ENCODE measurements at places on chromosomes 16 and 17.

- no peak overlapping the region for H3K4me3 ChIP-seq
- DNase-seq = no peak
- no peaks in the 10 kb centered on the region for H3K4me1 ChIP-seq
- no peaks in the 10 kb centered on the region for H3K36me3 ChIP-seq
These were observed 76.9 kb downstream of the RAI1 start for GRCh38 chr17:17757956-17758845.

GRCh38 chr17:27596566-27597187 is 34.3 kb upstream of the LGALS9 start:
- H3K27ac ChIP-seq = no peak overlapping the region
- no peaks in the 10 kb centered on the region for H3K27me3 ChIP-seq
- H3K4me1 ChIP-seq = peaks cover 4% of the 10 kb centered on the region
- DNase-seq = peak; percentile 78

DNA sequence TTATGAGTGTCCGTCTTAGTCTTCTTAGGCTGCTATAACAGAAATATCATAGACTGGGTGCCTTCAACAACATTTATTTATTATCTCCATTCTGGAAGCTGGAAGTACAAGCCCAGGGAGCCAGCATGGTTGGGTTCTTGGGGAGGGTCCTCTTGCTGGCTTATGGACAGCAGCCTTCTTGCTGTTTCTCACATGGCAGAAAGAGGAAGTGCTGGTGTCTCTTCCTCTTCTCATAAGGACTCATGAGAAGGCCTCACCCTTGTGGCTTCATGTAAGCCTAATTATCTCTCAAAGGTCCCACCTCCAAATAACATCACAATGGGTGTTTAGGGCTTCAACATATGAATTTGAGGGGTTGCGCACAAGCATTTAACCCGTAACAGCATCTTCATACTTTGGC is 207.0 kb upstream of the COX10 start:
- H3K27me3 ChIP-seq = no peaks in the 10 kb centered on the region
- no peaks in the 10 kb centered on the region for H3K36me3 ChIP-seq

- peaks cover 23% of the 10 kb centered on the region for H3K4me1 ChIP-seq
- H3K36me3 ChIP-seq = peaks cover 10% of the 10 kb centered on the region
- H3K27ac ChIP-seq = peak within 1 kb of the TSS; percentile 65
- H3K4me3 ChIP-seq = peak within 1 kb of the TSS; percentile 86
- no peaks in the 10 kb centered on the region for H3K27me3 ChIP-seq
These were observed at the start of gene ORAI3 for GRCh38 chr16:30948667-30949649. Gene ORAI3, plus strand, starts transcription at chr16:30949068. Its CDS starts 222 bp downstream, at chr16:30949290.

DNA sequence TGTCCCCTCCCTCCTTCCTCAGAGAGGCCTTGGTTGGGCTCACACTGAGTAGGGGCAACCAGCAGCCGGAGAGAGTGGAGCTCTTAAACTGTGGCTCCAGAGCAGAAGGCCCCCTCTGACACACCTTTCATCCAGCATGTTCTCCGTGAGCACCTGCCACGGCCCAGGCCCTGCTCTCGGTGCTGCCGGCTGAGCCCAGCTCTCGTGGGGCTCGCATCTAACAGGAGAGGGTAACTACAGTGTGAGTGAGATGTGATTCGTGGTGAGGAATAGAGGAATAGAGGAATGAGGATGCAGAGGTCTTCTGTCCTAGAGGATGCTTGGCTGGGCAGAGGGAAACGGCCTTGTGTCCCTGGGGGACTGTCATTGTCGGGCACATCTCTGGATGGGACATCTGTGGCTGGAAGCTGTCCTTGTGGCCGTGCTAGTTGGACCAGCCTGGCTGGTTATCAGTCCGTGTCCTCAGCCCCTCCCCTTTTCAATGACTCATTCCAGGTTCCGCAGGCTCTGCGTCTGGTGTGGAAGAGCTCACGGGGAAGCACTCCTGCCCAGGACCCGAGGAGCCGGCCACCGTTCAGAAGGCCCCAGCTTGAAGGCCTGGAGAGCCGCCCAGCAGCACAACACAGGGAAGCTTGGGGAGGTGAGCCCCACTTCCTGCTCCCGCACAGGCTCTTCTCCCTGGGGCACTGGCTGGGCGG is 11.9 kb upstream of the DNASE1 start:
- no peaks in the 10 kb centered on the region for H3K36me3 ChIP-seq
- no peak overlapping the region for H3K27ac ChIP-seq
- no peaks in the 10 kb centered on the region for H3K4me1 ChIP-seq
- no peaks in the 10 kb centered on the region for H3K27me3 ChIP-seq
- no peak overlapping the region for H3K4me3 ChIP-seq

DNA sequence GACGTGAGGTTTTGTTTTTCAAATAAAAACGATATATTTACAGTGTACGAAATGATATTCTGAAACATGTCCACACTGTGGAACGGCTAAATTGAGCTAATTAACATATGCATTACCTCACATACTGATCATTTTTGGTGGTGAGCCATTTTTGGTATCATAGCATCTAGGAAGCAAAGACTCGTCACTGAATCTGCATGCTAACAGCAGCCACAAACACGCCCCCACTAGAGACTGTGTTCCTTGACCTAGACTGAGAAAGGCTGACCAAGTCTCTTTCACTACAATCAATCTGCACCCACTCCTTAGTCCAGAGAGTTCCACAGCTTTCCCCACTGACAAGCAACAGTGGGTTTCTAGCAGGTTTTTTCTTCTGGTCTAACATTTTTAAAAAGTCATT is 29.5 kb downstream of the NPLOC4 start:
- H3K27me3 ChIP-seq = no peaks in the 10 kb centered on the region
- H3K36me3 ChIP-seq = peaks cover 79% of the 10 kb centered on the region

DNA sequence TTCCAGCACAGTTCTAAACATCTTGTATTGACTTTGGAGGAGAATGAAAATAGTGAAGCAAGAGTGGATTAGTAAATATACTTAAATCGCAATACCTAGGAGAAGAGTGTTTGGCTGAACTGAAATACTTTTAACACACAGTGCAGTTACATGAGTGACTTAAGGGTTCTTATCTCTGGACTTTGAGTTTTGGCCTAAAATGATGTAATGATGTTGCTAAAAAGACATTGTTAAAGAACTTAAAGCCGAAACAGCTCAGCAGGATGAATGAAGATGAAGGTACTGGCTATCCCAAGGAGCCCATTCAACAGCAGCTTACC is 28.1 kb downstream of the PMP22 start:
- no peak overlapping the region for H3K4me3 ChIP-seq
- no peak for DNase-seq
- peaks cover 20% of the 10 kb centered on the region for H3K4me1 ChIP-seq
- H3K27me3 ChIP-seq = no peaks in the 10 kb centered on the region
- peaks cover 27% of the 10 kb centered on the region for H3K36me3 ChIP-seq

GRCh38 chr17:45032174-45032541 is 19.3 kb downstream of the DCAKD start:
- no peaks in the 10 kb centered on the region for H3K27me3 ChIP-seq
- no peak overlapping the region for H3K27ac ChIP-seq
- peak; percentile 66 for DNase-seq

DNA sequence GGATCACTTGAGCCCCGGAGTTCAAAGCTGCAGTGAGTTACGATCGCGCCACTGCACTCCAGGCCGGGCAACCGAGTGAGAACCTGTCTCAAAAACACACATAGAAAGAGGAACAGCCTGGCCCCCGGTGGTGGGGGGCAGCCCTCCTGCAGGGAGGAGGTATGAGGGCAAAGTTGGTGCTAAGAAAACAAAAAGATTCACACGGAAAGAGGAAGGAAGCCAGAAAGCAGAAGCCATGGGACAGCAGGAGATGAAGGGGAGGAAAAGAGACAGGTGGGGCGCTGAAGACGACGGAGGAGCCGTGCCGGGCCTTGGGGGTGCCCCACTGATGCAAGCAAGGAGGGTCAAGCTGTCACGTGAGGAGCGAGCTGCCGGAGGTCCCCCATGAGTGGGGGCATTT is 8.2 kb upstream of the C16orf74 start:
- no peak for DNase-seq
- H3K36me3 ChIP-seq = no peaks in the 10 kb centered on the region
- H3K4me1 ChIP-seq = peaks cover 9% of the 10 kb centered on the region
- H3K4me3 ChIP-seq = no peak overlapping the region

DNA sequence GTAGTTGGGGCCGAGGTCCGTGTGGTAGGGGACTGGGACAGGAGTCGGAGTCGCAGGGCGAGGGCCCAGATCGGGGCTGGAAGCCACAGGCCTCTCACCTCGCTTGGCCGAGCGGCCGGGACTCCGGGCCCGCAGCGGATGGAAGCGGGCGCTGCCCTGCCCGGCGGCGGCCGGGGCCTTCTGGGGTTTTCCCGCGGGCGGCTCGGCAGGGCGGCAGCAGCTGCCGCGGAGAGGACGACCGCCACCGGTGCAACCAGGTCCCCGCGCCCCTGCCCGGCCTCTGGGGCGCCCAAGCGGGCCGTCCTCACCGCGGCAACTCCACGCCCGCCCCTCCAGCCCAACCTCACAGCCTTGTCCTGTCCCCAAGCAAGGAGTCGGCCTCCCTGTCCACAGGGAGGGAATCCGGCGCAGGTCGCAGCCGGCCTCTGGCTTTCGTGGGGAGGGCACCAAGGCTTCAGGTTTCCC is 15.6 kb upstream of the UTP6 start:
- no peak overlapping the region for H3K27ac ChIP-seq
- peak; percentile 63 for DNase-seq
- peaks cover 13% of the 10 kb centered on the region for H3K4me1 ChIP-seq
- H3K27me3 ChIP-seq = no peaks in the 10 kb centered on the region
- peak overlapping the region; percentile 22 for H3K4me3 ChIP-seq

DNA sequence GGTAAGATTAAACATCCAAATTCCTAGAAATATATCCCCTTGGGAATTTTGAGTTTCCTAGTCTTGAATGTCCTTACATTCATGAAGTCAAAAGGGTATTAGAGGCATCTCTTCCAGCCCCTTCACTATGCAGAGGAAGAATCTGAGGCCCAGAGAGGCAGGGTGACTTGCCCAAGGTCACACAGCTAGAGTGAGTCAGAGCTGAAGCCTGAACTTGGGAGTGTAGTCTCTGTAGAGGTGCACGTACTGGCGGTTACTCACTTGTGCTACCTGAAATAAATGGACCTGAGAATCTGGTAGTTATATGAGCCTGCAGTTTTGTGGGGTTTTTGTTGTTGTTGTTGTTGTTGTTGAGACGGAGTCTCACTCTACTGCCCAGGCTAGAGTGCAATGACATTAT is 164.0 kb downstream of the XYLT1 start:
- no peaks in the 10 kb centered on the region for H3K27me3 ChIP-seq
- H3K27ac ChIP-seq = no peak overlapping the region
- DNase-seq = no peak
- H3K4me3 ChIP-seq = no peak overlapping the region

DNA sequence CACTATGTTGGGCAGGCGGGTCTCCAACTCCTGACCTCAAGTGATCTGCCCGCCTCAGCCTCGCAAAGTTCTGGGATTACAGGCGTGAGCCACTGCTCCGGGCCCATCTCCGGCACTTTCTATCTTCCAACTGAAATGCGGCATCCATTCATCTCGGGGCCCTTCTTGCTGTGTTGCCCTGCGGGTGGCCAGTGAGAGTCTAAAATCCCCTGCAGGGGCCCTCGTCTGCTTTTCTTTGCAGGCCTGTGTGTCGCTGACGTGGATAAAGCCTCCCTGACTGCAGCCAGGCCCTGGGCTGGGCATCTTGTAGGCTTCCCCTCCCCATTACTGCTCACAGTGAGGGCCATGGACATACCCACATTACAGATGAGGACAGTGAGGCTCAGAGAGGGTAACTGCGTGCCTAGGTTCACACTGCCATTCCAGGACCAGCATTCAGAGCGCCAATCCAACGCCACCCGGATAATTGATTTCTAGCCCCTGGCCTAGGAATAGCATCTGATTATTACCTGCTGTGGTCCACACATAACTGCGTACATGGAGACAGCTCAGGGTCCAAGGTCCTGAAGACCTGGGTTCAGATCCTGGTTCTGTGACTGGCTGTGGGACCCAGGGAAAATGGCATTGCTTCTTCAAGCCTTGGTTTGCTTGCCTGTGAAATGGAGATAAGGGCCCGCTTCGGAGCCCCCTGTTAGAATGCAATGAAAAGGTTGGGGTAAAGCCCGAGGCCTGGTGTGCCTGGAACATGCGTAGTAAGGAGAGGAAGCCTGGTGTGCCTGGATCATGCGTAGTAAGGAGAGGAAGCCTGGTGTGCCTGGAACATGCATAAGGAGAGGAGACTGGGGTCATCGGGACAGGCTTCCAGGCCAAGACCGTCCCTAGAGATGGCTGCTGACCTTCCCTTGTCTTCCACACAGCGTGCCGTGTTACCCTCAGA is 25.0 kb downstream of the CRISPLD2 start:
- H3K4me1 ChIP-seq = peaks cover 14% of the 10 kb centered on the region
- no peak overlapping the region for H3K27ac ChIP-seq
- H3K36me3 ChIP-seq = peaks cover 6% of the 10 kb centered on the region
- DNase-seq = peak; percentile 63
- no peak overlapping the region for H3K4me3 ChIP-seq

GRCh38 chr16:7861891-7862582 is 529.4 kb downstream of the RBFOX1 start:
- H3K4me1 ChIP-seq = no peaks in the 10 kb centered on the region
- no peak overlapping the region for H3K27ac ChIP-seq
- H3K4me3 ChIP-seq = no peak overlapping the region

DNA sequence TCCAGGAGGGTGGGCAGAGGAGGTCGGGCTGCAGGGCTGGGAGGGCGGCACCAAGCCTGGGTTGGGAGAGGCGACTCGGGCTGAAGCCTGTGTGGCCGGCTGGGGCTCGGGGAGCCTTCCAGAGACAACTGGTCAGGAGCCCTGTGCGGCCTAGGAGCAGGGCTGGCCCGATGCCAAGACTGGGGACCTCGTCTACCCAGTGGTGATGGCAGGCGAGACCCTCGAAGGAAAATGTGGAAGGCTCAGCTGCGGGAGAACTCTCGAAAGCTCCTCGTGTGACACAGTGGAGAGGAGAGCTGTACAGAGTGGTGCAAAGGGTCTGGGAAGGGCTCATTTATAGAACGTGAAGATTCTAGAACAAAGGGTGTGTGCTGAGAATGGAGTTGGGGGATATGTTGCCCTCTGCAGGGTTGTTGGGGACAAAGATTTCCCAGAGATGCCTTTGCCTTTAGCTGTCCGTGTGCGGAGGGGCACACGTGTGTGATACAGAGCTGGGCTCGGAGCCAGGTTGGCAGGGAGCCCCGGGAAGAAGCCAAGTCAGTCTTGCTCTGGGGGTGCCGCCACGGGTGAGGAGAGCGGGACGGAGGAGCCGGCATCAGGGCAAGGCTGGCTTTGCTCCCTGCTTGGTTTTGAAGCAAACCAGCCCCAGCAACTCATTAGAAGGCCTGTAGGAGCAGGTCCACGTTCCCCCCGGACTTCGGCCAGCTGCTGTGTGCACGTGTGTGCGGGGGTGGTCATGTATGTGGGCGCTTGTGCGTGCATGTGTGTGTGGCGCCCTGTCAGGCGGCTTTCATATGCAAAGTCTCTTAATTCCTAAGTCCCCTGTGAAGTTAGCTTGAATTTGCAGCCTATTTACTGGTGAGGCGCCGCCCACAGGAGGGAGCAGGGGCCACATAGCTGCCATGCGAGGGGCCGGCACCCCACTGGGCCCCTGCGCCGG is 132.4 kb upstream of the CHMP6 start:
- H3K27ac ChIP-seq = peak overlapping the region; percentile 100
- peaks cover 43% of the 10 kb centered on the region for H3K4me1 ChIP-seq
- peaks cover 6% of the 10 kb centered on the region for H3K36me3 ChIP-seq
- no peaks in the 10 kb centered on the region for H3K27me3 ChIP-seq
- H3K4me3 ChIP-seq = peak overlapping the region; percentile 20

GRCh38 chr17:78256707-78257591 is 25.5 kb downstream of the TMEM235 start:
- peak; percentile 79 for DNase-seq
- no peaks in the 10 kb centered on the region for H3K27me3 ChIP-seq
- H3K4me1 ChIP-seq = peaks cover 4% of the 10 kb centered on the region
- no peaks in the 10 kb centered on the region for H3K36me3 ChIP-seq
- no peak overlapping the region for H3K4me3 ChIP-seq

GRCh38 chr17:48883171-48883570 is 9.4 kb upstream of the ATP5MC1 start:
- peaks cover 5% of the 10 kb centered on the region for H3K27me3 ChIP-seq
- H3K36me3 ChIP-seq = no peaks in the 10 kb centered on the region
- no peak for DNase-seq
- no peak overlapping the region for H3K4me3 ChIP-seq

Measured in osteoblast (primary cell).